ENCODE measurements at places on chromosomes 5 and 9.

GRCh38 chr5:149274939-149275338, 3.3 kb downstream of the AFAP1L1 start:
- peaks cover 77% of the 10 kb centered on the region for H3K27me3 ChIP-seq
- no peak for DNase-seq
- H3K36me3 ChIP-seq: no peaks in the 10 kb centered on the region

GRCh38 chr9:29475471-29475870, 1902.2 kb upstream of the C9orf72 start:
- no peaks in the 10 kb centered on the region for H3K36me3 ChIP-seq
- H3K27ac ChIP-seq: no peak overlapping the region
- DNase-seq: no peak
- H3K4me3 ChIP-seq: no peak overlapping the region
- no peaks in the 10 kb centered on the region for H3K27me3 ChIP-seq

DNA sequence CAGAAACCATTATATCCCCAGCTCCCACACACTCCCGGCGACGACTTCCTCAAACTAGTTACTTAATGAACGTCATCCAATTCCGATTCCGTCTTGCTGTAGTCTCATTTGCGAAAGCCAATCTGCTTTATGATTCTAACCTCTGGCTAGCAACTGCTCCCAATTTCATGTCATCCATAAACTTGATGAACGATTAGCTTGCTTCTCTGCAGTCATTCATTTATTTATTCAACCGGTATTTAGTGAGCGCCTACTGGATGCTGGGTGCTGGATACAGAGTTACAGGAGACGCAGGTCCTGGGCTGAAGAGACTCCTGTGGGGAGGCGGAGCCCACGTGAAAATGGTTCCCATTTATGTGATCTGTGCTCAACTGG, 46.2 kb downstream of the TSPAN17 start:
- H3K27me3 ChIP-seq: peaks cover 84% of the 10 kb centered on the region
- no peaks in the 10 kb centered on the region for H3K36me3 ChIP-seq
- no peaks in the 10 kb centered on the region for H3K4me1 ChIP-seq
- no peak for DNase-seq

DNA sequence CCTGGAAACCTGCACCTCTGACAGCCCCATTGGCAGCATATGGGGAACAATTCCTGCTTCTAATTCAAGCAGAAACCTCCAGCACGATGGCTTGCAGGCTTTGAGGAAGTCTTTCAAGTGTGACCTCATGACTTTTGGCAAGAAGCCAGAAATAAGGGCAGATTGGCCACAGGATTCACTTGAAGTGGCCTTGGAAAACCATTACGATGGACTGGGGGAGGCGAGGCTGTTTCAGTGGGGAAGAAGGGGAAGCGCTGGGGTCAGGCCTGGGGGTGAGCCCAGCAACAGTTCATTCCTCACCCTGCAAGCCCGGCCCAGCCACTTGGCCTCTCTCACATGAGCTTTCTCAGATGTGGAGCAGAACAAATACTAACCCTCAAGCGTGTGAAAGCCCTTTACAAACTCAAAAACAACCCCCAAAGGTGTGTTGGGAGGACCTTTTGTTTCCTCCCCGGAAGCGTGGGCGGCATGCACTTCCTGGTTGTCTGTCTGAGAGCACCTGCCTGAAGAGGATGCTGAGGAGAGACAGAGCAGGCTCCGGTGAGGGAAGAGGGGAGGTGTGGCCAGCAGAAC, 26.9 kb upstream of the EEIG1 start:
- no peaks in the 10 kb centered on the region for H3K27me3 ChIP-seq
- peak overlapping the region; percentile 66 for H3K4me3 ChIP-seq
- peak overlapping the region; percentile 96 for H3K27ac ChIP-seq
- DNase-seq: peak; percentile 71
- peaks cover 12% of the 10 kb centered on the region for H3K36me3 ChIP-seq

- no peak overlapping the region for H3K4me3 ChIP-seq
- no peak overlapping the region for H3K27ac ChIP-seq
- DNase-seq: no peak
- no peaks in the 10 kb centered on the region for H3K27me3 ChIP-seq
- H3K36me3 ChIP-seq: no peaks in the 10 kb centered on the region
Observed at GRCh38 chr5:121415270-121415669, 436.4 kb upstream of the FTMT start.
